SJSA1 (cell line): ENCODE measurements at places on chromosomes 5 and 9. TPM values are rescaled to one million over a fixed set of nuclear protein-coding genes. Genes with fewer than 3 reads are reported as not detected.

GRCh38 chr5:139852696-139853095 is 57.1 kb downstream of the PSD2 start:
- DNase-seq = no peak

The TOR4A gene
- 9.7 and 10.9 TPM in 2 replicates for total RNA-seq

The PARP8 gene
- total RNA-seq = 4.5 and 6.8 TPM in 2 replicates

DNA sequence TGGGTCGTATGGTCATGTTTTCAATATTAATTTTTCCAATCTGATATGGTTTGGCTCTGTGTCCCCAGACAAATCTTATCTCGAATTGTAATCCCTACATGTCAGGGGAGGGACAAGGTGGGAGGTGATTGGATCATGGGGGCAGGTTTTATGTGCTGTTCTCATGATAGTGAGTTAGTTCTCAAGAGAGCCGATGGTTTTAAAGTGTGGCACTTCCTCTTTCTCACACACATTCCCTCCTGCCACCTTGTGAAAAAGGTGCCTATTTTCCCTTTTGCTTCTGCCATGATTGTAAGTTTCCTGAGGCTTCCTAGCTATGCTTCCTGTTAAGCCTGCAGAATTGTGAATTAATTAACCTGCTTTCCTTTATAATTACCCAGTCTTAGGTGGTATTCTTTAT is 309.1 kb upstream of the GRIN3A start:
- no peak for DNase-seq

GRCh38 chr5:82154776-82155175 is 123.4 kb downstream of the RPS23 start:
- DNase-seq = no peak

The GLDC gene
- 0.18 TPM in 1 of 2 replicates, not detected in the other for total RNA-seq

The CDC26 gene
- total RNA-seq = 33.2 and 48.3 TPM in 2 replicates

- no peak for DNase-seq
Measured at GRCh38 chr9:121604242-121604641, 47.2 kb upstream of the DAB2IP start.

The SLC34A3 gene
- total RNA-seq = not detected in 2 replicates

- no peak for DNase-seq
Measured at GRCh38 chr5:180009581-180009980, 62.0 kb downstream of the RNF130 start.

GRCh38 chr5:158456756-158457155 is 597.8 kb upstream of the CLINT1 start:
- DNase-seq = peak; percentile 88

The OR1Q1 gene
- total RNA-seq = not detected in 2 replicates

DNA sequence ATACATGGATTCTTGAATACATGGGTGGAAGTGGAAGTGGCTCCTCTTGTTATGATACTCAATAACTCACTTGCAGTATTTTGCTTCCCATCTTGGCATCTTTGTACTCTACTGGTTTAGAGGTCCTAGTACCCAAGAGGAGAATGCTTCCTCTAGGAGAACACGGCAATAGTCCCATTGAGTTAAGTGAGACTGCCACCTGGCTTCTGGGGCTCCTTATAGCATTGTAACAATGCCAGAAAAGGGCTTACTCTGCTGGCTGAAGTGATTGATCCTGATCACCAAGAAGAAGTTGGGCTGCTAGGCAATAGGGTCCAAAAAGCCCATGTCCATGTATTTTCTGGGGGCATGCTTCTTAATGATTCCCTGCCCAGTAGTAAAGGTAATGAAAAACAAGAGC is 627.6 kb upstream of the SGCD start:
- no peak for DNase-seq

DNA sequence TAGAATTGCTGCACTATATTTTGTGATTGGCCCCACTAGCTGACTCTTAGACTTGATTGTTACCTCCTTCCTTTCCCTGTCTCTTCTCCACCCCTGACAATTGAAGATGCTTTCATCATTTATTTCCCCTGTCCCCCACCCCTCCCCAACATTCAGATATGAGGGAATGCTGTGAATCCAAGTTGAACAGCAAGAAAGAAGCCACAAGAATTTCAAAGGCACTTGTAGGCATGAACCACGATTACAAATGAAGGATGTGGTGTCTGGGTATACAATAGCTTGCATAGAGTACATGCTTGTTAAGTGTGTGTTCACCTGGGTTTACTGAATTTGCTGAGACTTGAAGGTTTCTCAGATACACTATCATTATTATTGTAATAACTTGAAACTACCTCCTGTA is 78.3 kb upstream of the TRIO start:
- no peak for DNase-seq

The ENTPD8 gene
- total RNA-seq = not detected in 2 replicates
